ENCODE measurements at places on chromosomes 2 and 18.

- no peak for DNase-seq
Measured at GRCh38 chr2:240208096-240208495, 67.6 kb upstream of the OTOS start.

DNA sequence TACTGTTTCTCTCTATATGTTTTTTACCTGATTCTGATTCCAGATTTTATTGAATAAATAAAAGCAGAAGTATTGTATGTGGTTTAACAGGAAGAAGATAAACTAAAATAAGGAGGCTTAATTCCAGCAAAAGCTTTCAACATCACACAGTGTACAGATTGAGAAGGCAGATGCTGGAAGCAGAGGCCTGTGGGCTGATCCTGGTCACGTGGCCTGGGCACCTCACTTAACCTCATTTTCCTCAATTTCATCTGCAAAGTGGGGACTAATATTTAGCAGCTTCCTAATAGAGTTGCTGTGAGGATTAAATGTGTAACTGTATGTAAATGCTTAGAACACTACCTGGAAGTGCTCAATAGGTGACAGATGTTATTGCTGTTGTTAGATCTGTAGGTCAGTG lies 58.0 kb downstream of the CDCA7 start:
- no peak for DNase-seq

DNA sequence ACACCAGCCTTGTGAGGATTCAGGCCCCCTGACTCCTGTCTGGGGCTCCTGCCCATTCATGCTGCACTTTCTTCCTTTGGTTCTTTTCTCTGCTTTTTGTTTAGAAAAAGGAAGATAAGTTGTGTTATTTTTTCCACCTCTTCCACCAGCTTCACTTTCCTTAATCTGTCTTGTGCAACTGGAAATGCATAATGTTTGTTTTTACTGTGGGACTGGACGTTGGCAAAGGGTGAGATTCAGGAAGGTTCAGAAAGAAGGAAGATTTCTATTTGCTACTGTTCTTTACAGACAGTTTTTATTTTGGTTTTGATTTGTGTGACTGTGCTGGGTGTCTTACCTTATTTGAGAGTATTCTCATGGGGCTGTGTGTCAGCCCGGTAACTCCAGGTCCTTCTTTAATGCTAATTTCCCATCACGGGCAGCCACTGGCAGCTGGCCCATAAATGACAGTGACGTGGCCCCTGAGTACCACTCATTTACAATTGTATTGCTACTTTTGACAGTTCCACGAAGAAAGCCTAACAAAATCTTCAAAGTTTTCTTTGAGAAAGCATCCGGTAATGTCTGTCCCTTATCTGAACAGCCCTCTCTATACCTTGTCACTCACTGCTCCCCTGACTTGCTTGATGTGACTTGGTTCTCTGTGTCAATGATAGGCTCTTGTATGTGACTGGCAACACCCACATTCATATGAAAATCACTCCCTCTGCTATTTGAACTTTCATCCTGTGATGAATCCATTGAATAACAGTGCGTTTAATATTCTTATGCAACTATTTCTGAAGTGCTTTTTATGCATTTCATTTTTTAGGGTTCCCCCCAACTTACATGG lies 32.7 kb downstream of the RHBDD1 start:
- no peak for DNase-seq

GRCh38 chr2:70469435-70469834 lies 84.2 kb downstream of the TGFA start:
- no peak for DNase-seq

DNA sequence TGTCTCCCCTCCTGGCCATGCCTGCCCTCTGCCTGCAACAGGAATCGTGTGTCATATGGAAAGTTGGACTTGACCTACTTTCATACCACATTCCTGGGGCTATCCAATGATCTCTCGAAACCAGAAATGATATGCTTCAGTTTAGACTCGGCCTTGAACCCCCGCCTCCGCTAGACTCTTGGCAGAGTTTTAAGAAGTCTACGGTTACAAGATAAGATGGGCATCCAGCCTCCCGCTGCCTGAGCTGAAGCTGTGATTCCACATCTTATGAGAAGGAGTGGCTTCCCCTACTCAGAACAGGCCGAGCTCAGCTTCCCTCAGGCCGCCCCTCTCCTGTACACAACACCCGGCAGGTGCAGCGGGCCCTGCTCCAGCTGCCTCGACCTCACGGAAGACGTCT lies 73.9 kb downstream of the MTCL1 start:
- no peak for DNase-seq

DNA sequence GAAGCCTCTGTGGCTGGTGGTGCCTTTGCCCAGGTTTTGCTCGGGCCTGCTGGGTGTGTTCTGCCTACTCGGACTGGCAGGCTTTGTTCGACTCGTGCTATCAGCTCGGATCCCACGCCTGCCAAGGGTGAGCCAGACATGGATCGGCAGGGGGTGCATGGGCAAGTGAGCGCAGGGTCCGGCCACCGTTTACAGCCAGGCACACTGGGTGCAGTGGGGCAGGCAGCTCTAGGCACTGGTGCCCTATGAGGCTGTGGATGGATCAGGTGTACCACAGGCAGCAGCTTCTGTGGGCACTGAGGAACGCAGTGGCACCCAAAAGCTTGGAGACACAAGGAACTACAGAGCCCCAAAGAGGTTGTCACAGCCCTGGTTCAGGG lies 25.6 kb downstream of the MARCHF7 start:
- no peak for DNase-seq

GRCh38 chr2:24336811-24337210 lies 23.5 kb downstream of the ITSN2 start:
- no peak for DNase-seq

GRCh38 chr18:55261253-55261652 lies 302.0 kb upstream of the CCDC68 start:
- DNase-seq: no peak

- no peak for DNase-seq
Measured at GRCh38 chr2:204885747-204886146, 340.5 kb downstream of the PARD3B start.

DNA sequence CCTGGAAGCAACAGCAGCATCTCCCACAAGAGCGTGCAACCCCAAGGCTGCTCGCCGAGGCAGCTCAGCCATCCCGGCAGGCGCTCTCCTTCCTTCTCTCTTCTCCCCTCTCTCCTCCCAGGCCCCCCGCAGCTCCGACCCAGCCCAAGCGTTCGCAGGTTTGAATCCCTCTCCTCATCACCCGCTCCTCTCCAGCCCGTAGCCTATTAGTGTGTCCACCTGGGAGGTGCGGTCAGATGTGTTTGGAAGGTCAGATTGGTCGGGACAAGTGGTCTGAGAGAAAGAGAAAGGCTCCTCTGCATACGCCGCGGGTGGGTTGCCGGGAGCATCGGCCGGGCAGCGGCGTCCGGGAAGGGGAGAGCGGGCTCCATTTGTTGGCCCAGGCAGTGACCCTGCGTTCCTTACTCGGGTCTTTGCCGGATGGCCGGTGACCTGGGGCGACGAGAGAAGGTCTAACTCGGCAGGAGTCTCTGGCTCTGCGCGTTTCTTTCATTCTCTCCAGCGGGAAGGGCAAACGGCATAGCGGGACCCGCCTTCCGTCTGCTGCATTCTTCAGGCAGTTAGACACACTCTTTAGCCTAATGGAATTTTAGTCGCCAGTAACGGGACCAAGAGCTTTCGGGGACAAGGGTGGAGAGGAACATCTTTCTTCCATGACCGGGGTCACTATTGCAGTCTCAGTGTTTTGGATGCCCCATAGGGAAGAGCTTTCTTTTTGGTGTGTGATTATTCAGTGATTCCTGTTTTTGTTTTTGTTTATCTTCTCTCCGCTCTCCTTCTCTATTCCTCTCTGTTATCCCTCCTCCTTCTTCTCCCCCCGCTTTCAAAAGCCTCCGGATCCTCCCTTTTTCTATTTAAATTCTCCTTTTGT lies 1.1 kb upstream of the TMEFF2 start:
- DNase-seq: no peak

DNA sequence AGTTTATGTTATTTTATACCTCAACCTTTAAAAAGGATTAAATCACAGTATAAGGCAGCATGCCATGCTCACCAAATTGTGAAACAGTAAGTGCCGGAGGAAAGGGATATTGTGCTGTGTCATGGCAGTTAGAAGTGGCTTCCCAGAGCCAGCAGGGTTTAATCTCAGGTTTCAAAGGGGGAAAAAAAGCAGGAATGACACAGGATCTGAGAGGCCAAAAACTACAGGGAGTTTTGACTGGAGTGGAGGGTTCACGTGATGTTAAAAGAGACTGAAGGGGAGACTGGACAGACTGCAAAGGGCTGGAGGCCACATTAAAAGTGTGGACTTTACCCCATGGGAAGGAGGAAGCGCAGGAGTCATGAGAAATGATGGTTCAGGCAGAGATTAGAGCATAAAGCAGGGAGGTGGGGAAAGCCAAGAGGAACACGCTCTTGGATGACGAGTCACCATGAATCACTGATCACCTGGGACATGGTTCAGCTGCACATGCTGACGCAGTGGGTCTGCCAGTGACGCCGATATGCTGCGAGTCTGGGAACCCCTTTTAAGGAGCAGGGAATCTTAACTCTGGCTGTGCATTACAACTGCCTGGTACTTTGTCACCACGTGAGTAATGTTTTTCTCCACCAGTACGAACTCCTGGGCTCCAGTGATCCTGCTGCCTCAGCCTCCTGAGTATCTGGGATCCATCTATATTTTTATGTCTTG lies 6.1 kb downstream of the CHMP1B start:
- peak; percentile 99 for DNase-seq

- DNase-seq: no peak
Measured at GRCh38 chr2:209413311-209414014, 10.4 kb upstream of the MAP2 start.

DNA sequence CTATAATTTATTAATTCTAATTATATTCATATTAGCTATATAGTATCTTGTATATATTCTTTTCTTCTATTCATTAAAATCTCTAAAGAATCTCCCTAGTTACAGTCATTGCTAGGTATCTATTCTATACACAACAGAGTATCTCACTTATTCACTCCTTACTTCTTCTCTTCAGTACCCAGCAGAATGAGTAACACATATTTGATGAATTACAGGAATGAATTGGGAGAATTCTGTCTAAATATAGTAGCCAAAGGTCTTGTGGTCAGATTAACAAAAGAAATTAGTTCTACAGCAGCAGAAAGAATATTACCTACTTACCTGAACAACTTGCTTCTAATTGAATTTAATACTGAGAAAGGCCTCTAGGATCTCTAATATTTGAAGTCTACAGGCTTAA lies 758.0 kb upstream of the ZEB2 start:
- peak; percentile 41 for DNase-seq

DNA sequence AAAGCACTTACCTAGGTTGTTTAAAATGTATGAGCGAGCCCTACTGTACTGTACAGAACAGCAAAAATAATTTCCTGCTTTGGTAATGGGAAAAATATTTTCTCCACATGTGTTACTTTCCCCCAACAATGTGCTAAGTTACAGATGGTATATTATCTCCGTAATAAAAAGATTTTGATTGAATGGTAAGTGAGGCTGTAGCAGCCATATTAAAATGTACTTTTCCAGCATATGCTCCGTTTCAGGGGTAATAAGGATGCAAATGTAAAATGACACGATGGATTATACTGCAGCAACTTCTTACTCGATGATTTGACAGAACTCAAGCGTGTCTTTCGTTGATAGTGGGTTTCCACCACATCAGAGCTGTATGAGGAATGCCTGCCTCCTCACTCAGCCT lies 50.5 kb downstream of the OSBPL6 start:
- no peak for DNase-seq

DNA sequence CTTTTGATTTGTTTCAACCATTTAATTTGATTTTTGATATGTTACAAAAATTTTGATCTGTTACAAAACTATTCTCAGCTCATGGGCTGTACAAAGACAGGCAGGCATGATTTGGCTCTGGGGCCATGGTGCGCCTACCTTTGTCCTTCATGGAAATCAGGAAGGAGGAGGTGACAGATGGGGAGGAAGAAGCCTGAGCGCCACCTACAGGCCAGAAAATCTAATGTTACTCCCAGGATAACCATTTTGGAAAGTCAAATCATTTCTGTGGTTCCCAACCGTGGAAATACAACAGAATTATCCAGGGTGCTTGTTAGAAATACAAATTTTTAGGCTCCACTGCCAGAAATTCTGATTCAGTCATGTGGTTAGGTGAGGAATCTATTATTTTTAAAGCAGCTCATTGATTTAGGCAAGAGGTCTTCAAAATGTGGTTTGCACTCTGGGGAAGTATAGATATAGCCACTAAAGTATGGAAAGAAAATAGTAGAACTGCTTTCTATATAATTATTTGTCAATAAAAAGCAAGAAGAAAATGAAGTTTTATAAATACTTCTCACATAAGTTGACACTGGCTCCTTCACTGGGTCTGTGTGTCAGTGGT lies 93.9 kb downstream of the EVA1A start:
- no peak for DNase-seq

Data from non-pigmented ciliary epithelial cell (primary cell).